ENCODE measurements at places on chromosomes 1 and 21. TPM values are rescaled to one million over a fixed set of nuclear protein-coding genes. Genes with fewer than 3 reads are reported as not detected.

The LCE1C gene
- not detected for total RNA-seq

The RPS6KA1 gene
- 133 TPM for total RNA-seq

The MATN1 gene
- total RNA-seq: 1.5 TPM

The ACTA1 gene
- not detected for total RNA-seq

The SORT1 gene
- 5.6 TPM for total RNA-seq

DNA sequence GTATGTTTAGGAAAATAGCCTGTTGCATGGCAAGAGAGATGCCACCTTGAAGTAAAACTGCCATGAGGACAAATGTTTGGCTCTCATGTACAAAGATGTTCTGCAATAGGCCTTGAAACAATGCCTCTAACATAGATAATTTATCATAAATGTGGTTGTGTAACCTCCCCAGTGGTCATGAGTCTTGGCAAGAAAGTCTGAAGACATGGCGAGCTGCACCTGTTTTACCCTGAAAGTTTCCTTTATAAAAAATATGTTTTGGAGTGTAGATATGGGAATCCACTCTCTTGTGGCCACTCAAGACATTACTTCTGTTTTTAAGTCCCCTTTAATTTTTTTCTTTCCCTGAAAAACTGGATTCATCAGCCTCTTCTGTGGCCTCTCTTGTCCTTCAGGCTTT, 2217.1 kb downstream of the NCAM2 start:
- DNase-seq: no peak
- no peaks in the 10 kb centered on the region for H3K36me3 ChIP-seq
- H3K27me3 ChIP-seq: no peaks in the 10 kb centered on the region
- H3K4me1 ChIP-seq: no peaks in the 10 kb centered on the region
- H3K27ac ChIP-seq: no peak overlapping the region
- H3K4me3 ChIP-seq: no peak overlapping the region

- H3K4me1 ChIP-seq: peaks cover 19% of the 10 kb centered on the region
- peaks cover 4% of the 10 kb centered on the region for H3K36me3 ChIP-seq
- no peak for DNase-seq
- H3K27ac ChIP-seq: no peak overlapping the region
- no peaks in the 10 kb centered on the region for H3K27me3 ChIP-seq
- peak overlapping the region; percentile 16 for H3K4me3 ChIP-seq
Observed at GRCh38 chr1:192530254-192530653, 45.3 kb upstream of the RGS1 start.

DNA sequence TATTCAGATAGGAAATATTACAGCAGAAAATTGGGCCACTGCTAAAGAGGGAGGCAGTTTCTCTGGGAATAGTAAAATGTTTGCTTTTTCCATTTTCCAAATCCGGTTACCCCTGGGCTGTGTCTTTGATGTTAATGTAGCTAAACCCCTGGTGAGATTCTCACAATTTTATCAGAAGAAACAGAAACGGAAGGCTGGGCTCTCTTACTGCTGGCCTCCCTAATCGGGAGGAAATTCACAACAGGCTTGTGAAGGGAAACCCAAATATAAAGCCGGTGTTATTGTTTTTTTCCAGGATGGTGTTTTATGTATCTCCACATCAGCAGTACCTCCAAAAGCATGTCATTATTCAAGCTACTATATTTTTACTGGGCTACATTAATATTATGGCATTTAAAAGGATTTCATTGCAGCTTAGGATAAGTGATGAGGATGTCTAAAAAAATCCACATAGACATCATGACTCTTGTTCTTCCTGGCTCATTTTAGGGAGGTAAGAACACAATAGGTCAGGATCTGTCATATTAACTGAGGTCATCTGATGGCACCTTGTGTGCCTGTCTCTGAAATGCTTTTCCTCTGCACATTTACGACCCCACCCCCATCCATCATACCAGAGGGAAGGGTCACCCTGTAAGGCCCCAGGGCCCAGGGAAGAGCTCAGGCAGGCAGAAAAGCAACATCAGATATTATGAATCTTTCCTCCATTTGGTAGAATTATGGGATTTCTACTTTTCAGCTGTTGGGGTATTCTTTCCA, 158.7 kb downstream of the DSCAM start:
- H3K27ac ChIP-seq: no peak overlapping the region
- peaks cover 4% of the 10 kb centered on the region for H3K27me3 ChIP-seq
- H3K36me3 ChIP-seq: no peaks in the 10 kb centered on the region
- no peak for DNase-seq

DNA sequence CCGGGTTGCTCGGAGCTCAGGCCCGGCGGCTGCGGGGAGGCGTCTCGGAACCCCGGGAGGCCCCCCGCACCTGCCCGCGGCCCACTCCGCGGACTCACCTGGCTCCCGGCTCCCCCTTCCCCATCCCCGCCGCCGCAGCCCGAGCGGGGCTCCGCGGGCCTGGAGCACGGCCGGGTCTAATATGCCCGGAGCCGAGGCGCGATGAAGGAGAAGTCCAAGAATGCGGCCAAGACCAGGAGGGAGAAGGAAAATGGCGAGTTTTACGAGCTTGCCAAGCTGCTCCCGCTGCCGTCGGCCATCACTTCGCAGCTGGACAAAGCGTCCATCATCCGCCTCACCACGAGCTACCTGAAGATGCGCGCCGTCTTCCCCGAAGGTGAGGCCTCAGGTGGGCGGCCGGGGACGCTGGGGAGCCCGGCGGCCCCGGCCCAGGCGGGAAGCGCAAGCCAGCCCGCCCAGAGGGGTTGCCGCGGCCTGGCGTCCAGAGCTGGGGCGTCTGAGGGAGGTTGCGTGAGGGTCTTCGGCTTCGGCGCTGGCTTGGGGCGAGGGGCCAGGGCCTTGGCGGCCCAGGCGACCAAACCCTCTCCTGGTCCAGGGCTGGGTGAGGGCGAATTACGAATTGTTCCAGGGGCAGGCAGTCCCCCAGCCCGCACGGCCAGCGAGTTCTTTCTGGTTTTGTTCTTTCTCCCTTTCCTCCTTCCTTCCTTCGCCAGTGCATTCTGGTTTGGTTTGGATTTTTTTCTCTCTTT, 805 bp downstream of the SIM2 start:
- peak overlapping the region; percentile 74 for H3K4me3 ChIP-seq
- no peak for DNase-seq
- H3K4me1 ChIP-seq: peaks cover 21% of the 10 kb centered on the region
- H3K36me3 ChIP-seq: no peaks in the 10 kb centered on the region
- peaks cover 86% of the 10 kb centered on the region for H3K27me3 ChIP-seq
- no peak overlapping the region for H3K27ac ChIP-seq

- no peaks in the 10 kb centered on the region for H3K36me3 ChIP-seq
- peaks cover 5% of the 10 kb centered on the region for H3K27me3 ChIP-seq
- DNase-seq: no peak
- no peak overlapping the region for H3K4me3 ChIP-seq
Observed at GRCh38 chr1:240171907-240172306, 80.2 kb downstream of the FMN2 start.

DNA sequence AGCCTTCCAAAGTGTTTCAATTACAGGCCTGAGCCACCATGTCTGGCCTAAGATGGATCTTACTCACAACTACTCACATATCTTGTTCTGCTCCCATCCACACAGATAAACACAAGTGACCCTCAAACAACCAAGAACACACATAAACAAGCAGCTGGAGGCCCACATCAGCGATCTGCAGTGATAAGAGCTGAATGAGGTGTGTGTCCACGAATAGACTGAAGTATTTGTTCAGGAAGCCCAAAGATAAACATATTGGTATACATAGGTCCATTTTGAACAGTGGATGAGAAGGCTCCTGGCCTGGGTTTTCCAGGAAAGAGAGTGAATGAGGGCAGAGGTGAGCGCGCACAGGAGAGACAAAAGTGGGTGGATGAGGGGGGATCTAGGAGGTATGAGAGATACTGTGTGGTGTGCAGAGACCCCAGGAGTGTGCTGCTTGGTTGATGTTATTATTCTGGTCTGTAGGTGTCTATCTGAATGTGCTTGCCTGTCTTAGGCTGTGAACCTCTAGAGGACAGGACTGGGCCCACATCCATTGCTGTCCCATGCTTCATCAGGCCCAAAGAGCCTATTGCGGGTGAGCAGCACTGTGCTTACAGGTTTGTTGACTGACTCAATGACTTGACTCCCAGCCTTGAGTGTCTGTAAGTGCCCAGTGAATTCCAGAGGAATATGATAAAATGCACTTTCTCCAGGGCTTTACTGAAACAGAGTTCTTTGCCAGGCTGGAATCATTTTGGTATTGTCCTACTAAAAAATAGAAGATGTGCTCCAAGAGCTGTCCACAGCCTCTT, 79.9 kb upstream of the ATP1A1 start:
- H3K4me1 ChIP-seq: no peaks in the 10 kb centered on the region
- no peak overlapping the region for H3K27ac ChIP-seq
- H3K36me3 ChIP-seq: no peaks in the 10 kb centered on the region

GRCh38 chr1:242602001-242602400, 77.5 kb upstream of the PLD5 start:
- no peaks in the 10 kb centered on the region for H3K36me3 ChIP-seq
- H3K27ac ChIP-seq: no peak overlapping the region
- H3K27me3 ChIP-seq: no peaks in the 10 kb centered on the region
- no peak overlapping the region for H3K4me3 ChIP-seq
- no peak for DNase-seq
- H3K4me1 ChIP-seq: no peaks in the 10 kb centered on the region

GRCh38 chr21:44303490-44303981, 3.7 kb downstream of the PFKL start:
- H3K4me3 ChIP-seq: peak overlapping the region; percentile 18
- peaks cover 37% of the 10 kb centered on the region for H3K4me1 ChIP-seq

DNA sequence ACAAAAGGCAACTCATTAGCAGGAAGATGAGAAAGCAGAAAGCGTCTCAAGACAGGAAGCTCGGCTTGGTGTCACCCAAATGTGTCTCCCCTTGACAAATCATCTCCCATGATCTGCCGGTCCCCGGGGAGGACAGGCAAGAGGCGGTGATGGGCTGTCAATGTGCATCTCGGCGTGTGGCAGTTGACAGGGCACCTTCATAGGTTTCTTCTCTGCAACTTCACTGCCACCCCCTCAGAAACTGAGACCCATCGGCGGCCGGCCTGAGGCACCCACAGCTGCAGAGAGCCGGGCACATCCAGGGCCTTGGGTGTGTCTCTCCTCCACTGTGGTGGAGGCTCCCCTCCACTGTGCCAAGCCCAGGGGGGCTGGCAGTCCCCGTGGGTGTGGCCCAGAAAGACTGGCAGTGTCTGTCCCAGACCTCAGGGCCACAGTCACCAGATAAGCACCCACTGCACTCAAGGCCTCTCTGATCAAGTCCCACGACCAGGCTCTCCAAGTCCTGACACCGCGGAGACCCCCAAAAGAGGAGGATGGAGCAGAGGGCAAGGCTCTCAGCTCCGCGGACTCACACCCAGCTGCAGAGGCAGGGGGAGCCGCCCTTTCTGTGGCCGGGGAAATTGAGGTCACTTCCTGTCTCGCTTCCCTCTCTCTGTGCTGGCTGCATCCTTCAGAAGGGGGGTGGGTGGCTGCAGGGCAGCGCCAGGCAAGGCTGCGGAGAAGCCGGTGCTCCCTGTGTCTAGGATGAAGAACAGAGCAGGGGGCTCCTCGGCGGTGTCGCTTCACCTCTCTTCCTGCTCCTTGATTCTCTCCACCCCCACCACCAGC, 39.6 kb upstream of the LBR start:
- peak overlapping the region; percentile 89 for H3K4me3 ChIP-seq
- DNase-seq: peak; percentile 82
- peak overlapping the region; percentile 98 for H3K27ac ChIP-seq
- peaks cover 16% of the 10 kb centered on the region for H3K4me1 ChIP-seq
- H3K27me3 ChIP-seq: no peaks in the 10 kb centered on the region
